A172 (cell line): ENCODE measurements at places on chromosomes 2 and 18. TPM values are rescaled to one million over a fixed set of nuclear protein-coding genes. Genes with fewer than 3 reads are reported as not detected.

DNA sequence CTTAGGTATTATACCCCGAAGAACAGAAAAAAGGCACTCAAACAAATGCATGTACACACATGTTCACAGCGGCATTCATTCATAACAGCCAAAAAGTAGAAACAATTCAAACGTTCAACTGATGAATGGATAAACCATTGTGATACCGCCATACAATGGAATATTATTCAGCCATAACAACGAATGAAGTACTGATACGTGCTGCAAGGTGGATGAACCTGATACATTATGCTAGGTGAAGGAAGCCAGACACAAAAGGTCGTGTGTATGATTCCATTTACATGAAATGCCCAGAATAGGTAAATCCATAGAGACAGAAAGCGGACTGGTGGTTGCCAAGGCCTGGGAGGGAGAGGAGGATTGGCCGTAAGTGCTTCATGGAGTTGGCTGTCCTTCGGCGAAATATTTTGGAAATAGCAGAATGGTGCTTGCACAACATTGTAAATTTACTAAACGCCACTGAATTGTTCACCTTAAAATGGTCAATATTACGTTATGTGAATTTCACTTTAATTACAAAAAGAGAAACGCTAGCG is 750 bp upstream of the RMP24 start:
- no peak for DNase-seq

DNA sequence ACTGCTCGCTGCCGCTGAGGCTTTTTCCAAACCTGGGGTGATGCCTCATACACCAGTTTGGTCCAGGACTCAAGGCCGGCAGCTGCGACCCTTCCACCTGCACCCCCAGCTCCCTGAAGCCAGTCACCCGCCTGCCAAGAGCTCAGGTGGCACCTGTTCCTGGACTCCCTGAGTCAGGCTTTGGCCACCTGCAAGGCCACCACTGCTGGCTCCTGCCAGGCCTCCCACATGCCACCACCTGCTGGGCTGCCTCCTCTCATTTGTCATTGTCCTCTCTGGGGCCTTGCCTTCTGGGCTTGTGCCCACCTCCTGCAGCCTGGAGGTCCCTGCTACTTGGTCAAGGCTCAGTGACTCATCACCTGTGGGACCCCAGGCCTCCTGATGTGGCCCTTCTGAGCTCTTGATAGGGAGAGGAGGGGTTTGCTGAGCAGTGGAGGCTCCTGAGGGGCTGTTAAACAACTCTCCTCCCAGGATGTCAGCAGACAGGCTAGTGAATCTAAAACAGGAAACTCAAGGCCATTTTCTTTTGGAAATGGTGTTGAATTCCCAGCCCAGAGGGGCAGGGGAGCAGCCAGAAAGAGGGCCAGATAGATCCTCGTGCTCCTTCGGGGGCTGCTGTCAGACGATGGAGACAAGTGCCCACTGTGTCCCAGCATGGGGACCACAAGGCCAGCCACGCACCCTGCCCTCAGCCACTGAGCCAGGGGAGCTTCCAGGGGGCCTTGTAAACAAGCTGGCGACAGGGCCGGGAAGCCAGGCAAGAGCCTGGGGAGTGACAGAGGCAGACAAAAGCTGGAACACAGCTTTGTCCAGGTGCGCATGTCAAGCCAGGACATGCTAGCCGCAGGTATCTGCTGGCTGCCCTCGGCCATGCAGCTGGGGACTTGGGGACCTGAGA is 416.8 kb downstream of the LRATD1 start:
- no peak for DNase-seq

DNA sequence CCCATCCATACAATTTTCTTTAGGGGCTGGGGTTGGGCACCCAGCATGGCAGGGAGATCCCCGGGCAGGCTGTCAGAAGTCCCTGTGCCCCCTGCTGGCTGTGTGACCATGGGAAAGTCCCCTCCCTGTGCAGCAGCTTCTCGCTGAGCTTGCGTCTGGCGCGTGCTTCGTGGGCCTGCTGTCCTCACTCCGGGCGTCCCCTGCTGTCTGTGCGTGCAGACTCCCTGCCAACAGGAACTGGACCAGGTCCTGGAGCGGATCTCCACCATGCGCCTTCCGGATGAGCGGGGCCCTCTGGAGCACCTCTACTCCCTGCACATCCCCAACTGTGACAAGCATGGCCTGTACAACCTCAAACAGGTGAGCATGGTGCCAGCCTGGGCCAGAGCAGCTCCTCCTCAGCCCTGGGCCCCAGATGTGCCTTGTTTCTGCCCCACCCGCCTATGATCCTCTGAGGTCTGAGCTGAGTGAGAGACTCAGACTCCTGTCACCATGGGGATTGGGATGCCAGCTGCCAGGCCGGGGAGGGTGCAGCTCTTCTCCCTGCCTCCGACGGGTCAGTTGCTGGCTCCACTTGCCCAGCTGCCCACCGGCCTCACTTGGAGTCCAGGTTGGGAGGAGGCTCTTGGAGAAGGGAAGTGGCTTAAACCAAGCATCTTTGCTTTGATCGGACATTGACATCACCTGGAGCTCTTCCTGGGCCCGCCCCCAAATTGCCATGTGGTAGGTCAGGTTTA is 28.6 kb downstream of the IGFBP2 start:
- no peak for DNase-seq

GRCh38 chr2:43169099-43169945 is 57.1 kb downstream of the ZFP36L2 start:
- no peak for DNase-seq

- no peak for DNase-seq
Measured at GRCh38 chr2:68377137-68377780, 12.2 kb downstream of the PLEK start.

DNA sequence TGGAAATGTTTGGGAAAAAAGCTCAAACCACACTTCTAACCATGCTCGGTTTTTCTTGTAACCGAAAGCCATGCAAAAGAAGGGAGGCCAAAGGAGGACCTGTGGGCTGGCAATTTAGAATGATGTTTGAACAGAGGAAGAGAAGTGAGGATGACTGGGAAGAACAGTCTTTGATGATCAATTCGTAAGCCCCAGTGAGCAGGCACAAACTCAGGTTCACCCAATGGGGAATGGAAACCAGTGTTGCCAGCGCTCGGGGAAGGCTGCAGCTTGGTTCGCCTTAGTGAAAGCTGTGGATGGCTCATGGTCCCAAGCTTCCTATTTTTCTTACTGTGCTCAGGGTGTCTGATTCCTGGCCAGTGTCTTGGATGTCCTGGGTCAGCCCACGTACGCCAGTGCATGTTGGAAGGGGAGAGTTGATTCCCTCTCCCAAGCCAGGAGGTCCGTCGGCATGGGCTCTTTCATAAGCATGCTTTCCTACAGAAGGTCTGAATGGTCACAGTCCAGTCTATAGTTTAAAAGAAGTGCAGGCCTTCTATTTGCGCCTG is 79.2 kb downstream of the VAPA start:
- DNase-seq: no peak

GRCh38 chr2:157501026-157501425 is 57.1 kb upstream of the CYTIP start:
- no peak for DNase-seq

- DNase-seq: no peak
Measured at GRCh38 chr18:50844960-50845359, 25.1 kb upstream of the MRO start.

GRCh38 chr2:145777914-145778313 is 1258.0 kb upstream of the ZEB2 start:
- no peak for DNase-seq

DNA sequence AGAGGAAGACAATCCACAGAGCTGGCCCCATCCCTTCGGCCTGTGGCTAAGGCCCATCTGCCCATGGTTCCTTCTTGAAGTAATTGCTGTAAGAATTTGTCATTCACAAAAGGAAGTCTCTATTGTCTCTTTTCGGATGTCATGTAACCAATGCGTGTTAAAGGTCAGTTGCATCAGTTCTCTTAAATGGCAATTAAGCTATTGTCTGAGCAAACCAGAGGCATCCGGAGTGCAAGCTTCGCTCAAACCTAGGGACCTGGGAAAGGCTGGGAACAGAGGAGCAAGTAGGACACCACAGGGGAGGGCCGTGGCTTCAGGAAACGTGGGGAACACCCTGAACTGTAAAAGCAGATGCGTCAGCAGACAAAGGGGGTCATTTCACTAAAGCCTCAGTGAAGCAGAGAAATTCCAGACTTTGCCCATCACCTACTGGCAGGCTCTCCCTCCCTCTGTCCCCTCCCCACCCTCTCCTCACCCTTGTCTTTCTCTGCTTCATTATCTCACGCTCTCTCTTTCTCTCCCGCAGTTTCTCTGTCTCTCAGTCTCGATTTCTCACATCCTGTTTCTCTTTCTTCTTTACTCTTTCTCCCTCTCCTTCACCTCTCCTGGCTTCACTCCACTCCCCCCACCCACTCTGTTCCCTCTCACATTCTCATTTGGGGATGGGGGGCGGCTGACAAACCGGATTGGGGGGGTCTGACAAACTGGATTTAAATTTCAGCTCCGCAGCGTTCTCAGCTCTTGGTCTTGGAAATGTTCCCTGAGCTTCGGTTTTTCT is 204.6 kb upstream of the TNP1 start:
- no peak for DNase-seq

DNA sequence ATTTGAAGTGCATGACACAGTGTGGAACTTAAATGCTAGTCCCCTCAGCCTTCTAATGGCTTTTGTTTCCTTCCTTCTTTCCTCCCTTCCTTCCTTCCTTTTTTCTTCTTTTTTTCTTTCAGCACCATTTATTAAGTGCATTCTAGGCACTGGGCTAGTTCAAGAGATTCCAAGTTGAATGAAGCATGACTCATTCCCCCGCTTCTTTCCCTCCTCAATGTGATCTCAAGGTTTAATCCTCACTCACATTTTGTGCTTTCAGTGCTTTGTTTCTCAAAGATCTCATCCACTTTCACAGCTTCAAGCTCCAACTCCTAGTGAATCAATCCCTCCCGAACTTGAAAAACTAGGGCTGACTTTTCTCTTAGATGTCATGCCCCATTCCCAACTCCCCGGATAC is 90.1 kb downstream of the LBH start:
- peak; percentile 59 for DNase-seq

DNA sequence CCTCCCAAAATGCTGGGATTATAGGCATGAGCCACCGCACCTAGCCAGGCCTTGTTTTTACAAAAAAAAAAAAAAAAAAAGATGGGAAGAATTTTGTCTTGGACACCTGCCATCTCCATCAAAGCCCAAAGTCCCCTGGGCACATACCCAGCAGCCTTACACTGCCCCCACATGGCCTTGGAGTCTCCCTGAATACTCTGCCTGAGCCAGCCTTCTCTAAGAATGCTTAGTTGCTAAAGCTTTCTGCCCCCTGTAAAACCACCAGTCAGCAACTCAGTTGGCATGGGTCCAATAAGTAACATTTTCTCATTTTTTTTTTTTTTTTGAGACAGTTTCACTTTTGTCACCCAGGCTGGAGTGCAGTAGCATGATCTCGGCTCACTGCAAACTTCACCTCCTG is 40.6 kb downstream of the SPC25 start:
- peak; percentile 16 for DNase-seq

DNA sequence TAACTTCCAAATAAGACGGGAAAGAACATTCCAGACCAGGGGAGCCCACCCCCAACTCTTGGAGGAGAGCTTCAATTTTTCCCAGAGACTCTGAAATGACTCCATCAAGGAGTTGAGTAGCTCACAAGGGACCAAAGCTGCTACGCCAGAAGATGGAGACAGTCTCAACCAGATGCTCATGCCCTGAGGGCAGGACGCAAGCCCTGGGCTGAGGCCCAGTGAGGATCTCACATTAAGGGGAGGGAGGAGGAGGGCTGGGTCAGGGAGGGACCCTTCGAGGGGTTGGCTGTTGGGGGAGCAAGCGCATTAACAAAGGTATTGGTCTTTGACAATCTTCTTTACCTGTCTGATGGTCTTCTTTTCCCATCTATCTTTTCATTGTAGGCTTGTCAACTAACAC is 141.3 kb upstream of the SLC1A4 start:
- DNase-seq: no peak

- no peak for DNase-seq
Measured at GRCh38 chr2:133138693-133139092, 429.6 kb downstream of the NCKAP5 start.

- peak; percentile 73 for DNase-seq
Measured at GRCh38 chr2:231662028-231662810, 46.1 kb upstream of the PTMA start.

DNA sequence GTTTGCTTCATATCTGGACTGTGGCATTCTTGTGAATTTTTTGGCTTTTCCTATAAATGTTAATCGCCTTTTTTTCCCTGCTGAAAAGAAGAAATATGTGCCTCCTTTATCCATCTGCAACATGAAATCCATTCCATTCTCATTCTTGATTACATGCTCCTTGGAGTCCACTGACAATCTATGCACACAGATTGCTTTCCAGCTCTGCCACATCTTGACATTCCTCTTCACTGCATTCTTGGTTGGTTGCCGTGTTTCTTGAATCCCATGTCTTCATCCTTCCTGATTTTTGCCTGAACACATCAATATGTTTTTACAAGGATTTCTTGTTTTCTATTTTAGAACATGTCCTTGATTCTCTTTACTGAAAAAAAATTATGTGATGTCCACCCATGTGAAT is 26.7 kb upstream of the BIRC6 start:
- DNase-seq: no peak

DNA sequence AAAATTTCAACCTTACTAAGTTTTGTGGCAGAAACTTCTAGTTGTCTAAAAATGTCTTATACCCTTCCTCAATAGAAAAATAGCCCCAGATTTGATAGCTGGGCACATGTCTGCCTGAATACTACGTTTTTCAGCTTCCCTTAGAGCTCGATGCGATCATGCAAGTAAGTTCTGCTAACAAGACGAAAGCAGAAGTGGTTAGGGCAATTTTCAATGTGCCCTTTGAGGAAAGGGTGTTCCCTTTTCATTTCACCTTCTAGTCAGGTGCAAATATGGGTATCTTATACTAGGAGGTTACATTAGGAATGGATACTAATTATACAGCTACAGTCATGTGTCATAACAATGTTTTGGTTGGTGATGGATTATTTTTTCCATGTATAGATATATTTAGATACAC is 1572.1 kb upstream of the LRRTM1 start:
- no peak for DNase-seq

DNA sequence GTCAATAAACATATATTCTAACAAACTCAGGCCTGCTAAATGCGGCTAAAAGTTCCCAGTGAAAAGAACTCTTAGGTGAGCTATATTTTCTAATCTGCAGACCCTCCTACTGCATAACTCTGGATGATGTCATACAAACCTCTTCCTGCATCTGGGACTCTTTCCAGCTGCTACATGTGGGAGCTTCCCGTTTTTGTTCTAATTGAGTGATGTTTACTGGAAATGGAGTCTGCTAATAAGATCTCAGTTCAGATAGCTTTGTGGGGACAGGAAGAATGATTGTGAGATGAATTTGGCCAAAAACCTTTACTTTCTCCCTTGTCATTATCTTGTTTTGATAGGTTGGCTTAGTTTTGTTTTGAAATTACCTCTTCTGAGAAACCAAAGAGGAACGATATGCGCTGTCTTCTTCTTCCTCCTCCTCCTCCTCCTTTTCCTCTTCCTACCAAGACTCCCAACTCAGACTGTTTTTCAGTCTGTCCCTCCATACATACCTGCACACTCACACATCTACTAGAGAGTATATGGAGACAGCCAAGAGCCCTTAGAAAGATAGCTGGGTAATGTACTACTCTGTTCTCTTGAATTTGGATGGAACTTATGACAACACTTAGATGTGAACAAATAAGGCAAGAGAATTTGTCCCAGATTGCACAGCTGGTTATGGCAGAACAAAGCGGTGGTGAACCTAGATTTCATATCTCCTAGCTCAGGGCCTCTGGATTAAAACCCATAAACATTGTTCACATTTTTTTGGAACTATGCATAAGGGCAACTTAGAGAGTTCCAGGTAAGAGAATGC is 39.8 kb upstream of the AAK1 start:
- DNase-seq: peak; percentile 78

The IL37 gene
- not detected in 2 replicates for total RNA-seq

The DCDC2C gene
- not detected in 2 replicates for total RNA-seq

The MATN3 gene
- total RNA-seq: 13.4 and 16.1 TPM in 2 replicates

The LIPG gene
- 3.2 and 3.7 TPM in 2 replicates for total RNA-seq

The TUBA4B gene
- not detected in 2 replicates for total RNA-seq

The GAD1 gene
- total RNA-seq: 9.9 and 15.2 TPM in 2 replicates

The RBMS1 gene
- 68.6 and 83.7 TPM in 2 replicates for total RNA-seq
